Upper lobe of left lung (tissue), 6 donors: ENCODE measurements at places on chromosomes 16 and 17.

DNA sequence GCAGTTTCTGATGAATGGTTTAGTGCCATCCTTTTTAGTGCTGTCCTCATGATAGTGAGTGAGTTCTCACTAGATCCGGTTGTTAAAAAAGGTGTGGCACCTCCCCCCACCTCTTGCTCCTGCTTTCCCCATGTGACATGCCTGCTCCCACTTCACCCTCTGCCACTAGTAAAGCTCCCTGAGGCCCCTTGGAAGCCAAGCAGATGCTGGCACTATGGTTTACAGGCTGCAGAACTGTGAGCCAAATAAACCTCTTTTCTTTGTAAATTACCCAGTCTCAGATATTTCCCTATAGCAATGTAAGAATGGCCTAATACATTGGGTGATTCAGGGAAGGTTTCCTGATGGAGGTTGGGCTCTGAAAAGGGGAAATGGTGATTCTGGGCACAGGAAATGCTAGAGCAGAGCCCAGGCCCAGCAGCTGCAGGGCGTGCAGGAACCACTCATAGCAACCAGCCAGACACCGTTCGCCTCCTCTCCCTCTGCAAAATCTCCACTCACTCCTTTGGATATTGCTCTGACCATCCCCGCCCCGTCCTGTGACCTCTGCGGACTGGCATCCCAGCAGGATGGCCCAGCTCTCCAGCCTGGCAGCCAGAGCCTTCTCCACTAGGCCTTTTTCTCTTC is 2.6 kb upstream of the ADORA2B start:
- peak; percentile 45 for DNase-seq

- DNase-seq: no peak
Observed at GRCh38 chr16:23131931-23132621, 17.2 kb downstream of the USP31 start.

GRCh38 chr16:58325941-58326340 is 31.1 kb upstream of the PRSS54 start:
- DNase-seq: no peak

DNA sequence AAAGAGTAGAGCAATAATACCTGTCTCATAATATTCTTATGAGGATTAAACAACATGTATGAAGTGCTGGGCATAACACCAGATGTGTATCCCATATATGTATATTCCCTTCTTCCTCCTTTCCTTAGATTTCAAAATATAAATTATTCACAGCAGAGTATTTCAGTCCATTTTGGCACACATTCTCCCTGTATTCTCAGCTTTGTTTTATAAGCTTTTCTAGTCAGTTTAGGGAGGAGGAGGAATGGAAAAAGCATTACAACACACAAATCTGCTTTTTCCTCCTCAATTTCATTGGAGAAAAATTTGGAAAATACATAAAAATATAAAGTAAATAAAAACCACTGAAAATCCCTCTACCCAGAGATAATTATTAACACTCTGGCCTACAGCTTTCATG is 46.6 kb upstream of the CORO6 start:
- no peak for DNase-seq

- DNase-seq: no peak
Observed at GRCh38 chr16:66832661-66833305, 2.0 kb upstream of the NAE1 start.

GRCh38 chr17:45307290-45308015 is 9.4 kb downstream of the MAP3K14 start:
- no peak for DNase-seq

DNA sequence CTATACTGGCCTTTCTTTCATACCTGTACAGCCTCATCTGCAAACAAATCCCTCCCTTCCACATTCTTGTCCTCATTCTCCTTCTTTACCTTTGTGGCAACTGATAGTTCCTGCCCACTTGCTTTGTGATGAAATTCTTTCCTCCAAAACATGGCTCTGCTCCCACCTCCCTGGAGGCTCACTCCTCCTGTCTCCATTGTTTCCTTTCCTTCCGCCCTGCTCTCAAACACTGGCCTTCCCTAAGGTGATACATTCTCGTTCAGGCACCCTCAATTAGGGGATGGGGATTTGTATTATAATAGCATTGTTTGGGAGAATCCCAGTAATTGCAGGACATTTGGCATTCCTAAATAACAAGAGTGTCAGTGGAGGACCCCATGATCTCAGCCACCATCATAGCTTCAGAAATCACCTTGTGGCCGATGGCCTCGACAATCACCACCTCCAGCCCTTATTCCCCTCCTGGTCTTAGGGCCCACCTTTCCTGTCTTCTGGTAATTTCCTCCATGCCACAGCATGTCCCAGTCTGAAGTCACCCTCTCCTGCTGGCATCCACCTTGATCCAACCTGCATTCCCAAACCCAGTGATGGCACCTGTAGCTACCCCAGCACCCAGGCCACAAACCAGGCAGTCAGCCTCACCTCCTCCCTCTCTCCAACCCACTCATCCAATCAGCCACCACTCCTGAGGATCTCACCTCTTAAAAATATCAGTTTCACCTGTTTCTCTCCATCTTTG is 7.9 kb downstream of the UNC119 start:
- no peak for DNase-seq

DNA sequence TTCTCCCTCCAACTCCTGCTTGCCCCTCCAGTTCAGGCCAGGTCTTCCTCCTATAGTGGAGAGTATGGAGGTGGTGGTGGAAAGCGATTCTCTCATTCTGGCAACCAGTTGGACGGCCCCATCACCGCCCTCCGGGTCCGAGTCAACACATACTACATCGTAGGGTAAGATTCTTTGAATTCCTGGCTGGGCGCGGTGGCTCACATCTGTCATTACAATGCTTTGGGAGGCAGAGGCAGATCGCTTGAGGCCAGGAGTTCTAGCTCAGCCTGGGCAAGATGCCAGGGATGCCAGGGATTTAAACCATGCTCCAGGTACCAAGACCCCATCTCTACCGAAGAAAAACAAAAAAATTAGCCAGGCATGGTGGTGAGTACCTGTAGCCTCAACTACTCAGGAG is 1.4 kb downstream of the ZG16 start:
- no peak for DNase-seq

GRCh38 chr17:43171586-43172487 is 823 bp downstream of the NBR1 start:
- peak; percentile 54 for DNase-seq

DNA sequence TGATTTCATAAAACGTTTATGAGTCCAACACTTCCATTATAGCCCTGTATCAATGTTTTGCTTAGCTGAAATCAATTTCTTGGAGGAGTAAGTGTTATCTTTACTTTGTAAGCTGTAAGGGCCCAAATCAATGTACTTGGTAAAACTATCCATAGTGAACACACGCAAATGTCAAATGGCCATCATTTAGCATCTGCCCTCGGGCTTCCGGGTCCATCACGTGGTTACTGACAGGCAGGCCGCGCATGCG is 687 bp upstream of the NARF start:
- no peak for DNase-seq

DNA sequence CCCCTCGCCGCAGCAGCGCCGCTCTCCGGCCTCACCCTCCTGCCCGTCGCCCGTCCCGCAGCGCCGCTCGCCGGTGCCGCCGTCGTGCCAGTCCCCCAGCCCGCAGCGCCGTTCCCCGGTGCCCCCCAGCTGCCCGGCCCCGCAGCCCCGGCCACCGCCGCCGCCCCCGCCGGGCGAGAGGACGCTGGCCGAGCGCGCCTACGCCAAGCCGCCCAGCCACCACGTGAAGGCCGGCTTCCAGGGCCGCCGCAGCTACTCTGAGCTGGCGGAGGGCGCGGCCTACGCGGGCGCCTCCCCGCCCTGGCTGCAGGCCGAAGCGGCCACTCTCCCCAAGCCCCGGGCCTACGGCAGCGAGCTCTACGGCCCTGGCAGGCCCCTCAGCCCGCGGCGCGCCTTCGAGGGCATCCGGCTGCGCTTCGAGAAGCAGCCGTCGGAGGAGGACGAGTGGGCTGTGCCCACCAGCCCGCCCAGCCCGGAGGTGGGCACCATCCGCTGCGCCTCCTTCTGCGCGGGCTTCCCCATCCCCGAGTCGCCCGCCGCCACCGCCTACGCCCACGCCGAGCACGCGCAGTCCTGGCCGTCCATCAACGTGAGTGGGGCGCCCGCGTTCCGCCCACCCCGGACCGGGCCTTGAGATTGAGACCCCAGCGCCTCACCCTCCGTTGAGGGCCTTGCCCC is 15.0 kb downstream of the TBKBP1 start:
- DNase-seq: no peak

DNA sequence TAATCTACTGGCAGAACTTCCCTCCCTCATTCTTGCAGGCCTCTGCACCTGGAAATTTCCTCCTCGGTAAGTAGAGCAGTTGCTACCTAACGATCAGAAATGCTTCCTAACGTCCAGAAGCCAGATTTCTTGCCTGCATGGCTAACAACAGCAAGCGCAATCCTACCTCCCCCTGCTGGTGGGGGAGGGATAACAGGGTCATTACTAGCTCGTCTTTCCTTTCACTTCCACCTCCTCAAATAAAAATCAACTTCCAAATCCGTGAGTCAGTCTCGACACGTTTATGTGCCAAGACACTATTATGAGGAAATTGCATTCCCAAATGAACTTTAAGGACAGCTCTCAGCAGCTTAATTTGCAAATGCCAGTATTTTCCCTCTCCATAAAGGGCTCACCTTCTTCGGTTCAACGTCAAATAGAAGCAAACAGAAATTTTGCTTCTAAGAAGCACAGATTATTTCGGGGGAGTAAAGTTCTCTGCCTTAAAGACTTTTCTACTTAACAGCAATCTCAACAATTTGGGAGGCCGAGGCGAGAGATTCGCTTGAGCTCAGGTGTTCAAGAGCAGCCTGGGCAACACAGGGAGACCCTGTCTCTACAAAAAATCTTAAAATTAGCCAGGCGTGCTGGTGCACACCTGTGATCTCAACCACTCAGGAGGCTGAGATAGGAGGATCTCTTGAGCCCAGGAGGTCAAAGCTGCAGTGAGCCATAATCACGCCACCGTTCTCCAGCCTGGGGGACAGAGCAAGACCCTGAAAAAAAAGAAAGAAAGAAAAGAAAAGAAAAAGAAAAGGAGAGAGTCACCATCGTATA is 188.6 kb upstream of the PSMD7 start:
- no peak for DNase-seq

GRCh38 chr17:79715943-79716797 is 14.6 kb upstream of the ENPP7 start:
- no peak for DNase-seq
